ENCODE measurements at places on chromosomes 12 and 14.

DNA sequence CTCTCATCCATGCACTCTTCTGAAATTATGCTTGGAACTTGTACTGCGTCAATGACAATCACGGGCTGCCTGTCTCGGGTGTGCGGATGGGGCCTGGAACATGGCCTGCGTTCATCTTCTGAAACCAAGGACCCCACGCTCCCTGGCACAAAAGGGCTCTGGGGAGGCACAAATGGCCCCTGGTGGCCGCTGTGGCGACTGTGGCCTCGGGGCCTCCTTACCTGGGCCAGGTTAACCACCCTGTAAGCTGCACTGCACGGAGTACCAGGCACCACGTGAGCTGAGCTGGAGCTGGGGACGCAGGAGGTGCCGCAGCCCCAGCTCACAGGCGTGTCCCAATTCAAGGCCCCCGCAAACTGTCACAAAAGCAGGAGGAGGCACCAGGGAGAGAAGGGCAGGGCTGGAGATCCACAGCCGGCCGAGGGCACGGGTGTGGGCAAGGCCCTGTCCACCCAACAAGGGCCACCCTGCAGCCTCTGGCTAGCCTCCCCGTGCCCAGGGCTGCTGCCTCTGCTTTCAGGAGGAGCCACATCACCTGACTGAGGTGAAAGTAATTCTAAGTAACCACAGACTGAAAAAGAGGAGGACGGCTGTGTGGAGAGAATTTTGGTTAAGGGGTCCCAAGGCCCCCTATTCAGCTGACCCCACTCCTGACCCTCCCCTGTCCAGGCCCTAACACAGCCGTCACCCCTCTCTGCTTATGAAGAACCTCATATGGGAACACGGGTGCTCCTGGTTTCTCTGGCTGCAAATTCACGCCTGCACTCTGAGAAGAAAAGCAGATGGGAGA, 61.1 kb upstream of the GALNT9 start:
- DNase-seq: no peak

DNA sequence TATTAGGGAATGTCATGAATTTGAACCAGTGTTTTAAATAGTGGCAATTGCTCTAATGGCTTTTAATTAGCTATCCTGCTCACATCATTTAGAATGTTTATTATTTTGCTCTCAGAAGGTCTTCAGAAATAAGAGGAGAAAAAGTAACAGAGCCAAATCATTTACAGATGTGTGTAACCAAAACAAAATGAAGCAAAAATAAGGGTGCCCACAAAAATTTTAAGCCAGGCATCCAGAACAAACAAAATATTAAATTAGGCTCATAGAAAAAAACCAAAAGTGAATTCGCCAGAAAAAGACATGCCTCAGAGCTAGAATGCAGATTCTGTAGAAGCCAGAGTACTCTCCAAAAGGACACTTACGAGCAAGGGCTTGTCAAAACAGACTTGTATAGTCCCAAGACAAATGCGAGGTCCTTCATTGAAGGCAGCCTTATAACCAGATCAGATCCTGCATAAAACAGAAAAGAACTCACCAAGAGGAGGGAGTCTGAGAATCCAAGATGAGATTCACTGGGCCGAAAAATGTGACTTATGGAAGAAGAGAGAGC, 20.2 kb upstream of the SERPINA1 start:
- DNase-seq: no peak

- DNase-seq: no peak
These were observed 309.6 kb downstream of the LRFN5 start for GRCh38 chr14:41916313-41916712.

GRCh38 chr14:68466491-68466977, 326.3 kb downstream of the ZFP36L1 start:
- DNase-seq: no peak

- no peak for DNase-seq
These were observed 469.6 kb downstream of the RGS6 start for GRCh38 chr14:72401632-72402376.

GRCh38 chr14:100688051-100688450, 38.6 kb upstream of the DLK1 start:
- DNase-seq: no peak

GRCh38 chr12:120472521-120472920, 3.0 kb upstream of the SRSF9 start:
- DNase-seq: no peak
